ENCODE measurements at places on chromosomes 7 and 10. TPM values are rescaled to one million over a fixed set of nuclear protein-coding genes. Genes with fewer than 3 reads are reported as not detected.

NKX2-3 gene
- 0.82 TPM for total RNA-seq

ALOX5 gene
- 0.18 TPM for total RNA-seq

CRTAC1 gene
- total RNA-seq: 37.3 TPM

ERVW-1 gene
- not detected for total RNA-seq

GRCh38 chr7:86911659-86912058, 147.8 kb downstream of the ELAPOR2 start:
- peaks cover 6% of the 10 kb centered on the region for H3K4me1 ChIP-seq
- no peaks in the 10 kb centered on the region for H3K27me3 ChIP-seq
- H3K4me3 ChIP-seq: no peak overlapping the region
- DNase-seq: no peak
- no peaks in the 10 kb centered on the region for H3K36me3 ChIP-seq

- no peaks in the 10 kb centered on the region for H3K36me3 ChIP-seq
- no peak for DNase-seq
- H3K4me3 ChIP-seq: no peak overlapping the region
Measured at GRCh38 chr7:124263232-124263827, 230.5 kb upstream of the TMEM229A start.

- no peak overlapping the region for H3K4me3 ChIP-seq
- H3K27ac ChIP-seq: no peak overlapping the region
- DNase-seq: no peak
- no peaks in the 10 kb centered on the region for H3K27me3 ChIP-seq
- peaks cover 1% of the 10 kb centered on the region for H3K4me1 ChIP-seq
Measured at GRCh38 chr7:105890290-105890997, 14.0 kb upstream of the ATXN7L1 start.

DNA sequence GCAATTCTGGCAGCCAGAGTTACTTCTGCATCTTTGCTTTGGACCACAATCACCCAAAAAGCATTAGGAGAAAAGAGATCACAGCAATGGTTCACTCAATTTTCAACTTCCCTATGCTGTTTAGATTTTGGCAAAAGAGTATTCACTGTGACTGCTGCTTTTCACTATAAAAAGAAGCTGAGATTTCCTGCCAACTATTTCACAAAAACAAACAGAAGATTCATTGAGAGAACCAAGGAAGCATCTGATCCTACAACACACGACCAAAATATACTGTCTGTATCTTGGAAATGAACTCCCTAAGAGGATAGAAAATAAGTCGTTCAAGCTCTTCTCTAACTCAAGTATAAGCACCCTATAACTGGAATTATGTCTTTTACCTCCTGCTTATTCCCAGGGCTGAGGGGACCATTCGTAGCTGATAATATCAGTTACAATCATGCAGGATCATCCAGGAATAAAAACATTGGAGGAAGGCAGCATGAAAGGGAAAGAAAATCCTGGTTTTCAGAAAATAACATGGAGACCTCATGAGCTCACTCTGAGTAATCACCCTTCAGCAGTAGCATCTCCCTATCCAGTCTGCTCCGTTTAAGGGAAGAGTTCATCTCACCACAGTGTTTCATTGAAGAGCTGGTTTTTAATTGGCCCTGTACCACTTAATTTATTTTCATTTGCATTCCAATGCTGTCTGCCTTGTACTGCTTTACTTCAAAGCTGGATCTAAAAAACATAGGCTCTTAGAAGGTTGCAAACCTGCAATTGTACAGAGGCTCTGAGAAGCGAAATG, 256.2 kb downstream of the PAXIP1 start:
- H3K36me3 ChIP-seq: no peaks in the 10 kb centered on the region
- H3K27ac ChIP-seq: no peak overlapping the region
- DNase-seq: no peak

DNA sequence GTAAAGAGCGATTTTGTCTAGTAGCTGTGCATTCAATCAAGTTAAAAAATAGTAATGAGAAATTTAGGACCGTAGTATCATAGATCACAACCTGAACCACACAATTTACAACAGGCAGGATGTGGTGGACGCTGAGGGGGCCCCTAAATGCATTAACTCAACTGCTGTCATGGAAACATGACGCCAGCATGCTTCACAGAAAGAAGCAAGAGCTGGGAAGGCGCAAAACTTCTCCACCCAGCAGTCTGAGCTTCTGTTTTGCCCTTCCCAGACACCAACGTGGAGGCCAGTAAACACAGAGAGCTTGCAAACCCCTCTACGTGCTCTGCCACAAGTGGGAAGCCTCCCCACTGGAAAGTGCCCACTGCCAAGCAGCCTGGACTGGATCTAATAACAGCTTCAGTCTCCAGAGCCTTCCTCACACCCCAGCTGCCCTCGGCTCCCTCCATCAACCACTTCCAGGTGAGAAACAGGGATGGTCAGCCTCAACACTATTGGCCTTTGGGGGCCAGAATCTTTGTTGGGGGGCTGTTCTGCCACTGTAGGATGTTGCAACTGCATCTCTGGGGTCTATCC, 151.8 kb downstream of the SFMBT2 start:
- H3K27me3 ChIP-seq: no peaks in the 10 kb centered on the region
- no peak overlapping the region for H3K4me3 ChIP-seq
- H3K36me3 ChIP-seq: peaks cover 2% of the 10 kb centered on the region
- DNase-seq: no peak

- peaks cover 11% of the 10 kb centered on the region for H3K4me1 ChIP-seq
- no peak for DNase-seq
- H3K36me3 ChIP-seq: no peaks in the 10 kb centered on the region
- H3K4me3 ChIP-seq: no peak overlapping the region
Measured at GRCh38 chr10:43093423-43094076, 16.7 kb downstream of the RET start.

DNA sequence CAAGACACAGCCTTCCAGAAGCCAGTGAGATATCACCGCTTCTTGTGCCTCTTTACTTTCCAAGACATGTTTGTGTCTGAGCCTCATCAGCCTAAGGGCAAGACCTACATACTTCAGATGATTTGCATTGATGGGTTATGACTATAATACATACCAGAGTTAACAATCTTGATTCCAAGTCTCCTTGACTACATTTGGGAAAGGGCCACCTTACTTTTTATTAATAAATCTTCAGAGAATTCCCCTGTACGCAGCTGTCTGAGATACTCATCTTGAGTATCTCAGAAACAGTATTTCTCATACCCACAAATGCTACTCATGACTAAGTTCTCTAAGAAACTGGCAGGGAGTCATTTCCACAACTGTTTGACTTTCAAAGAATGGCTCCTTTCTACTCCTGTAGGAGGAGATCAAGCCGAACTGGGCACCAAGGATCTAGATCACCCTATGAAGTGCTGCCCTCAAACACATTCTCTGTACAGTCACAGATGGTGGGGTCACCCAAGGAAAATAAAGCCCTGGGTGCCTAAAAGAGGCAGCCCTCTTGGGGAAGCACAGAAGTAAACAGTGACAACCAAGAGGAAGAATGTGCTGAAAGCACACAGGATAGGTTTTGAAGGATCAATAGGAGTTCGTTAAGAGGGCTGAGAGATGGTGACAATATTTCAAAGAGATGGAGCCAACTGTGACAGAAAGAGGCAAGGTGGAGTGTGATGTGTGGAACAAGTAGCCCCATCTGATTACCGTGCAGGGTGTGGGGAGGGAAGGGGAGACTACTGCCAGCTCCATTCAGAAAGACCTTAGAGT, 138.9 kb downstream of the JAZF1 start:
- peaks cover 2% of the 10 kb centered on the region for H3K27me3 ChIP-seq
- H3K4me1 ChIP-seq: peaks cover 14% of the 10 kb centered on the region
- no peak overlapping the region for H3K27ac ChIP-seq
- H3K36me3 ChIP-seq: no peaks in the 10 kb centered on the region

- no peak overlapping the region for H3K4me3 ChIP-seq
- no peak overlapping the region for H3K27ac ChIP-seq
- H3K4me1 ChIP-seq: peaks cover 4% of the 10 kb centered on the region
- peaks cover 2% of the 10 kb centered on the region for H3K27me3 ChIP-seq
- DNase-seq: no peak
Measured at GRCh38 chr10:88194041-88194887, 330.8 kb downstream of the PTEN start.

DNA sequence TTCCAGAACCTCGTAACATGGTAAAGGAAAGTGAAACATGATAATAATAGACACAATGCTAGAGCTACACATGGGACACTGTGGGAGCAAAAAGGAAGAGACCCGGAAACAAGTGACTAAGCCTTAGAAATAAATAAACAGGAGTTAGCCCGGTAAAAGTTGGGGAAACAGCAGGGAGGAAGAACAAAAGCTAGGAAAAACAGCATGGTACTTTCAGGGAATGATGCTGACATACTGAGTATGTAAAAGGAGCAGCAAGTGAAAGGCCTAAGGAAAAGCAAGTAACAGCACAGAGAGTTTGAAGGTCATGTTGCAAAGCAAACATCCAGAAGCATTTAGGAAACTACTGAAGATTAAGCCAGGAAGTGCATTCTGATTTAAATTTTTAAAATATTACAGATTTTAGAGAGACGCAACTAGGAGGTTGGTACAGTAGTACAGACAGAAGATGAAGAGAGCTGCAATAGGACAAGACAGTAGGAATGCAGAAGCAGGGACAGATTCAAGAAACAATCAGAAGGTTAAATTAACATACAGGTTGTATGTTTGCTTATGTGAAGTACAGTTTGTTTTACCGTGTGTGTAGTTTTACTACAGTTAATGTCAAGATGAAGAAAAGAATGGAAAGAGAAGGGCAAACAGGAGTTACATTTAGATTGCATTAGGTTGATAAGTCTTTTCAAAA, 63.7 kb downstream of the ARHGAP12 start:
- H3K27me3 ChIP-seq: no peaks in the 10 kb centered on the region
- peak overlapping the region; percentile 12 for H3K4me3 ChIP-seq
- peak overlapping the region; percentile 80 for H3K27ac ChIP-seq
- DNase-seq: no peak
- peaks cover 27% of the 10 kb centered on the region for H3K4me1 ChIP-seq

All from endothelial cell (in vitro differentiated cells).